ENCODE measurements at places on chromosomes 2 and 18. TPM values are rescaled to one million over a fixed set of nuclear protein-coding genes. Genes with fewer than 3 reads are reported as not detected.

ARPC2 gene
- 248 TPM for total RNA-seq

HAAO gene
- total RNA-seq = 0.74 TPM

ATG9A gene
- 75.1 TPM for total RNA-seq

CYTIP gene
- total RNA-seq = 0.57 TPM

ARHGAP15 gene
- 0.41 TPM for total RNA-seq

EEF1B2 gene
- total RNA-seq = 523 TPM

REG1B gene
- 2.0 TPM for total RNA-seq

PLGLB2 gene
- not detected for total RNA-seq

GPR39 gene
- 9.0 TPM for total RNA-seq

IL36G gene
- not detected for total RNA-seq

DHRS9 gene
- total RNA-seq = 0.21 TPM

TTC27 gene
- total RNA-seq = 24.7 TPM

UNC80 gene
- 0.08 TPM for total RNA-seq

EPB41L5 gene
- total RNA-seq = 42.2 TPM

CROCC2 gene
- total RNA-seq = 0.23 TPM

TANC1 gene
- 44.3 TPM for total RNA-seq

CFAP221 gene
- total RNA-seq = not detected
